ENCODE measurements at places on chromosomes 7 and 10.

- DNase-seq: no peak
Observed at GRCh38 chr7:40234046-40234445, 99.2 kb downstream of the SUGCT start.

- DNase-seq: no peak
Observed at GRCh38 chr10:70564901-70565351, 37.6 kb downstream of the PRF1 start.

GRCh38 chr10:118729200-118729599 is 25.6 kb downstream of the CACUL1 start:
- no peak for DNase-seq

- DNase-seq: no peak
Observed at GRCh38 chr7:115060095-115060870, 138.4 kb downstream of the MDFIC start.

DNA sequence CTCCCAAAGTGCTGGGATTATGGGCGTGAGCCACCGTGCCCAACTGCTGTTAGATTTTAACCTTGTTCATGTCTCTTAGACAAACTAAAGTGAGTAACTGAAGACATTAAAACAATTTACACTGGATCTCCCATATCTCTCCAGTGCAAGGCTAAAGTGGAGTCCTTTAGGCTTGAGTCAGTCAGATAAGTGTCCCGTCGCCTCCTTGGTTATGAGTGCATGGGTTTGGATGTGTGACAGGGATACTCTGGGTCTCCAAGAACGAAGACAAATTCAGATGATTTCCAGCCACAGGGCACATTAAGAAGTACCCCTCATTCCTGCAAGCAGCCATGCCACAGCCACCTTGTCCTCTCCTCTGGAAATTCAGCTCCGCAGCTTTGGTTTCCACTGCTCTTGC is 66.1 kb upstream of the PDZD8 start:
- no peak for DNase-seq

- DNase-seq: no peak
Observed at GRCh38 chr7:86094166-86094669, 549.5 kb upstream of the GRM3 start.

GRCh38 chr10:62689712-62690111 is 114.8 kb upstream of the ADO start:
- no peak for DNase-seq

- no peak for DNase-seq
Observed at GRCh38 chr7:77687747-77688144, 8.5 kb upstream of the RSBN1L start.

DNA sequence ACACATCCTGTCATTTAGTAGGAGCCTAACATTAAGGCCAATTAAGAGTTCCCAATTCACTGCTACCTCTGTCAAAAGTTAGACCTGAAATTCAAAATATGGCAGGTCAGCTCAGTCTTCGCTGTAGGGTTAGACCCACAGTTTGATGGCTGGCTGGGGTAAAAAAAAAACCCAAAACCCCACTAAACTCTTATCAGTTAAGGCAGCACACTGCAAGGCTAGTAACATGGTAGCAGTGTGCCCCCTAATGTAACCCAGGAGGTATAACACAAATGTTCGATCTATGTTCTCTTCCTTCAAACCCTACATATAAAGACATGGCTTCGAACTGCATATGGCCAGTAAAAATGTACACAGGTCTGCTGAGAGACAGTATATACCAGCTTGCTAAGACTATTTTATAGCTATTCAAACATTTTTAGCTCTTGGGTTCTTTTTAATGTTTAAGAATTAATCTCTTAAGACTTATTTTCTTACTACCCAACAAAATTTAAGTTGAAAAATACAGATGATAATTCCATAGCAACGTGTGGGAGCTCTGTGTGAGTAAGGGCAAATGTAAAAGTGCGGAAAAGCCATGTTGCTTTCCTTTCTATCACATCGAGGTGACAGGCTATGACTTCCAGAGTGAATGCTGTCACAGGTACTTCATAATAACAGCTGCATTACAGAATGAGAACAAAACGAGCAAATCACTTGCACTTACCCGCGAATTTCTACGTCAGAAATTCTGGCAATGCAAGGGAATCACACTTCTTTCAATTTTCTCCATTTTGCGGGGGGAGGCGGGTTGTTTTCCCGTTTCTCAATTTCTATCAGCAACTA is 168.4 kb upstream of the IMMP2L start:
- no peak for DNase-seq

GRCh38 chr10:75107756-75108683 is 3.4 kb upstream of the SAMD8 start:
- no peak for DNase-seq

DNA sequence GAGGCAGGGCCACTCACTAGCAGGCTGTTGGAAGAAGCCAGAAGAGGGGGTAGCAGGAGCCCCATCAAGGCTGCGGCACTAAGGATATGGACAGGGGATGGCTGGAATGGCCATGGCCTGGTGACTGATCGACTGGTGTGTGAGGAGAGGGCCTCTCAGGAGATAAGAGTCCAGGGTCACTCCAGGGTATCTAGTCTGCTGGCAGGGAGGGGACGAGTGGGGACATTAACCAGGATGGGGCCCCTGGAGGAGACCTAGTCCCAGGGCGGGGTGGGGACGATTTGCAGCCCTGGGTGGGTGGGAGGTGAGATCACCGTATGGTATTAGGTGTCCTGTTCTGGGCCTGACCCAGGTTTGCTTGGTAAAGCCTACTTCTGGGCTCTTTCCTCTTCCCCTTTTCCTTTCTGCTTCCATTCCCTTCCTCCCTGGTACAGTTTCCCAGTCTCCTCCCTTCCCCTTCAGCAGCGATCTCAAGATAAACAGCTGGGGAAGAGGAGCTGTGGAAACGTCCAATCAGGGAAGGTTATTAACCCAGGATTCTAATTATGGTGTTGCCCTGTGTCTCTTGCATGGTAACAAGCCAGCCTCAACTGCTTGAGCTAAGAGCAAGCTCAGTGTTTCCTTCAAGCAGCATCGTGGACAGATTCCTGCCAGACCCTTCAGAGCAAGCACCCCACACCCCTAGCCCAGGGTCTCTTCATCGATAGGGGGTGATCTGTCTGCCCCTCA is 233.2 kb downstream of the RPS24 start:
- no peak for DNase-seq

DNA sequence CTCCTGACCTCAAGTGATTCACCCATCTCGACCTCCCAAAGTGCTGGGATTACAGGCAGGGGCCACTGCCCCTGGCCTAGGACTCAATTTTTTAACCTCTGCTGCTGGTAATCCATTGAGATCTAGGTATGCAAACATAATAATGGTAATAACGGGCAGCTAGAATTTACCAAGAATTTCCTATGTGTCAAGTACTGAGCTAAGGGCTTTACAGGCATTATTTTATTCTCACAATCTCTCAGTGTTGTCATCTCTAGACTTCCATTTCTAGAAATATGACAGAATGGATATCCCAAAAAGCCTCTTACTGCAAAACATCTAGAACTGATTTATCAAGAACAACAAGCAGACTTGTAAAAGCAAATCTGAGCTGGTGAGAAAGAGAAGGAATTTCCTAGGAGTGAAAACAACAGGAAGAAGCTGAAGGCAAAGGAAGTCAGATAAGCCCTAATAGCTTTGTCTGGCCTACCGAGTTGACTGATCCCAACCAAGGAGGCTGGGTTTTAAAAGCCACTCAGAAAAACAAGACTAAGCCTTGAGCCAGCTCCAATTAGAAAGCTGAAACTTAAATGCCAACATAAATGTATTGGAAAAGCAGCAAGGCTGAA is 70.6 kb downstream of the CCDC71L start:
- no peak for DNase-seq

- DNase-seq: no peak
Observed at GRCh38 chr10:6458814-6459213, 121.3 kb downstream of the PRKCQ start.

DNA sequence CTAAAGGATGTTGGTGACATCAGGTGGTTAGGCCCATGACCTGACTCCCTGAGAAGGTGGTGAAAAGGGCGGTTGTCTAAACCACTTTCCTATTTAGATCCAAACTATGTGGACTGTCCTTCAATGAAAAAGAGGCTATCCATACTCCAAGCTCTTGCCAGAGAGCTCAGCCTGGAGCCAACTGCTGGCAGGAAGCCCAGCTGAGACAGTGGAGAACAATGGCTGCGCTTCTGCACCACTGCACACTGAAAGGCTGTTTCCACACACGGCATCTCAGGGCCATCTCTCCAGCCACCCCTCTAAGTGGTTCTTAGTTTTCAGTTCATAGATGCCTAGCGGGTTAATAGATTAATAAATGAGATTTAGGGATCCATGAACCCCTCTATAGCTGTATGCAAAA is 488.8 kb upstream of the ZMIZ1 start:
- no peak for DNase-seq

DNA sequence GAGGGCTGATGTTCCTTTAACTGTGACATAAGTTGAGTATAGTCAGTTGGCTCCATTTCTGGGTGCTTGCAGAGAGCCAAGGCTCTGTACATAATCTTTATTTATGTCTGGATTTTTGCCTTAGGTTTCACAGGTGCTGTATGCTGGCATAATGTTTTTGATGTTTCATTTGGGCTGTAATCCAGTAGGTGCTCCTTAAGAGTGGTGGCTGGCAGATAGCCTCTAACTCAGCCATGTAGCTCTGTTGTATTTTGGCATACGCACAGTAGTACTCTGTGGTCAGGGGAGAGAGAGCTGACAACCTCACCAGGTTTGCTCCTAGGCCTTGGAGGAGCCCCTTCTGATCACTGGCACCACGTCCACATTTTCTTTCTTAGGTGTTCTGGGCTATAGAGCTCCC is 61.1 kb downstream of the RNF133 start:
- no peak for DNase-seq

GRCh38 chr7:27199849-27200760 is at the start of gene HOXA13:
TSS of gene HOXA13 (minus strand) at chr7:27200091. CDS start at chr7:27200077, 14 bp downstream.
- DNase-seq: no peak

- no peak for DNase-seq
Observed at GRCh38 chr7:74612015-74612829, 45.3 kb upstream of the GTF2I start.

- DNase-seq: no peak
Observed at GRCh38 chr7:157044147-157044687, 33.8 kb upstream of the MNX1 start.

DNA sequence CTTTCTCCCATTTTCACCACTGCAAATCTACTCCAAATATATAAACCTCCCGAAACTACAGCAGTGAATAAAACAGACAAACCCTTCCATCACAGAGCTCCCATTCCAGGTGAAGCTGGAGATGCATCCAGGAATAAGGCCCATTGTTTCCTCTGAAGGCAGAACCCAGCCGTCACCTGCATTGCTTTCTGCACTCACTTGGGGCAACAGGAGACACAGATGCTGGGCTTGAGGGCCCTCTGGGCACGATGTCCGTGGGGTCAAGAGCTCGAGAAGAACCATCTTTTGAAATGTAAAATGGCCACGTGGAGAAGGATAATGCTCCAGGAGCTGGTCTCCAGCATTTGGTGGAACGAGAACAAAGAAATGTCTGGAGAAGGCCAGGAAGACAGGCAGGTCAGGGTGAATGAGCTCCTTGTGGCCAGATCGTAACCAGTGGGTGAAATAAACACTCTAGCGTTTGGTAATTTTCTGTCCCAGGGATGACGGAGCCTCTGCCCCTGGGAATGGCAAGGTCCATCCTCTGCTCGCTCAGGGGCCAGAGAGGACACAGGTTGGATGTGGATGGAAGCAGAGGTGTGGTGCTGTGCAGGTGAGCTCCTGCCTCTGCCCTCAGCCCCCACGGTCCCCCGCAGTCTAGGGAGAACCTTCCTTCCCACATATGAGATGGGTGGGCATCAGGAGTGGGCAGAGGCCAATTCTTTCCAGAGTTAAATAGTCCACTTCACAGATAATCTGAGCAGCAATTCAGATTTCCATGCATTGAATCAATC is 556.1 kb downstream of the DNAJB6 start:
- DNase-seq: no peak

- DNase-seq: no peak
Observed at GRCh38 chr7:44064791-44065430, 456 bp downstream of the PGAM2 start.

DNA sequence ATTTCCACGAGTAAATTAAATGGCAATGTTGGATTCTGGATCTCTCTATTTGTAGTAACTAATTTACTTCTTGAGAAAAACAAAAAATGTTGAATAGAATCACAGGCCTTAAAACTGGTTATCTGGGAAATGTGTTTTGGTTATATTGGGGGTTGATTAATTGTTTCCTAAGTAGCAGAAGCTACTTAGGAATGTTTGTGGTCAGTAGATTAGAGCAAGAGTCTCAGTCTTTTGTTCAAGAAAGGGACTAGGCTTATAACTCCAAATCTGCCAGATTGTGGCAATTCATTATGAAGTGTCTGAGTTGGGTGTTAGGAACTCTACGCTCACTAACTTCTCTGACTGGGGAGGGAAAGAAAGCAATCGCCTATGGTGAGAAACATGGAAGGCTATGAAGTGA is 244.3 kb upstream of the PHYHIPL start:
- no peak for DNase-seq

GRCh38 chr7:141872931-141873330 is 31.6 kb upstream of the PRSS37 start:
- DNase-seq: no peak

GRCh38 chr7:123024989-123025758 is 29.7 kb upstream of the TAS2R16 start:
- no peak for DNase-seq

DNA sequence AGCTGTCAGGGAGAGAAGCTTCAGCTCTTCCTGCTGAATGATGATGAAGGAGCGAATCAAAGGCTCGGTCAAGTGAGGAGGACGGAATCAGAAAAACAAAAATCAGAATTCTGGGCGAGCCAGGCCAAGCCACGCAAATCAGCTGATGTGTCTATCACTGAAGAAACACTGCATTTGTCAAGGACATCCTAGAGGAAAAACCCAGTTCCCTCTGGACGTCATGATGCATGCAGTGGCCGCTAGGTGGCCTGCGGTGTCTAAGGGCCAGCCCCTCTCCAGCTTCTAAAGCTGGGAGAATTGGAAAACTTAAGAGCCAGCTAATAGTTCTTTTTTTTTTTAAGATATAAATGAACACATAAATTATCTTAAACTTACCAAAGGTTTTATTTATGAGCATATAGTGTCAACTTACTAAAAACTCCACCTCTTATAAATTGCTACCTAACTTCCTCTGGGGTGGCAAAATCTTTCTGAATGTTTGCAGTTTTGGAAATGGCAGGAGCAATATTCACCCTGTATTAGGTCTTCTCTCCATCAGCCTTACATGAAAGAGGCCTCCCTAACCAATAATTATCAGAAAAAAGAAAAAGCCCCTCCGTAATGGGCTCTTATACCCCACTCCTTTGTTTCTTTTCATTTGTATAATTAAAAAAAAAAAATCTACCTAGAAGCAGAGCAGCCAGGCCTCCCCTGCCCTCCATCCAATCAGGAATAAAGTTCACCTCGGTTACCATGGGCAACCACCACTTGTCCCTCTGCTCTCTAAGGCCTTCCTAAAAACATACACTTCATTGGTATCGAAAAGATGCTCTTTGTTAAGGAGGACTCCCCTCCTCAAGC is 186.8 kb downstream of the USP6NL start:
- DNase-seq: no peak
